Spinal cord (tissue), 10 donors: ENCODE measurements at places on chromosomes 1 and 21.
A peak's percentile ranks its signal among the peaks of the same experiment; 100 is the strongest.

DNA sequence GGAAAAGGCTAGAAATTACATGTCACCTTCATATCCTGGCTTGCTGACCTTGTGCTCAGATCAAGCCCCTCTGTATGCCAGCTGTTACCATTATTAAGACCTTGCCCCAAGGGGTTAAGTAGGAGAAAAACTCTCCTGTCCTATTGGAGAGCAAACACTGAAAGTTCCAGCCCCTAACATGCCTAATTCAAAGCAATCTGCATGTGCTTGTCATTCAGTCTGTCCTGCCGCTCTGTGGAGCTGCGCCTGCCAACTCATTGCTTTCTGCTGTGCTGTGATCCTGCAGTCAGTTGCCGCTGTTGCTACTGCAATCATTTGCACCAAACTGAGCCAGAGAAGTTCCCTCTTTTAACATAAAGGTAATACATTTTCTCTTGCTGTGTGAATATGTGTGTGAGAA, 113.4 kb downstream of the DISP1 start:
- DNase-seq: no peak

GRCh38 chr1:34907487-34908090, 21.9 kb downstream of the DLGAP3 start:
- DNase-seq: no peak

DNA sequence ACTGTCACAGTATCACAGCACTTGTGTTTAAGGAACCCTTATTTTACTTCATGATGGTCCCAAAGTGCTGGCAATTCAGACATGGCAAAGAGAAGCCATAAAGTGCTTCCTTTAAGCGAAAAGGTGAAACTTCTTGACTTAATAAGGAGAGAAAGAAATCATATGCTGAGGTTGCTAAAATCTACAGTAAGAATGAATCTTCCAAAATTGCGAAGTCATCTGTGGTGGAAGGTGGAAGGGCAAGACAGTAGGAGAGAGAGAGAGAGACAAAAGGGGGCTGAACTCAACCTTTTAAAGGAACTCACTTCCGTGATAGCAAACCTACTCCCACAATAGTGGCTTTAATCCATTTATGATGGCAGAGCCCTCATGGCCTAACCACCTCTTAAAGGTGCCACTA, 19.3 kb upstream of the AADACL3 start:
- DNase-seq: no peak

DNA sequence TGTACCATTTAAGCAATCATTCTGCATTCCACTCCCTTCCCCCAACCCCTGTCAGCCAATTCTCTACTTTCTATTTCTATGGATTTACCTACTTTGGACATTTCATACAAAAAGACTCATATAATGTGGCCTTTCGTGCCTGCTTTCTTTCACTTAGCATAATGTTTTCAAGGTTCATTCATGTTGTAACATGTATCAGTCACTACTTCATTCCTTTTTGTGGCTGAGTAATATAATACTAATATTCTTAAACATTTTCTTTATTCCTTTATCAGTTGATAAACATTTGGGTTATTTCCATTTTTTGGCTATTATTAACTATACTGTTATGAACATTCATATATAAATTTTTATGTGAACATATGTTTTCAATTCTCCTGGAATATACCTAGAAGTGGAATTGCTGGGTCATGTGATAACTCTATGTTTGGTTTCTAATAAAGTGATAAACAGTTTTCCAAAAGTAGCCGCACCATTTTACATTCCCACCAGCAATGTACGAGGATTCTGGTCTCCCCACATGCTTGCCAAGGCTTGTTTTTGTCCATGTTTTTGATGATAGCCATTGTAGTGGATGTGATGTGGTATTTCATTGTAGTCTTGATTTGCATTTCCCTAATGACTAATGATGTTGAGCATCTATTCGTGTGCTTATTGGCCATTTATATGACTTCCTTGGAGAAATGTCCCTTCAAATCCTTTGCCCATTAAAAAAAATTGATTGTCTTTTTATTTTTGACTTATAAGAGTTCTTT, 61.9 kb upstream of the GNG12 start:
- DNase-seq: no peak

GRCh38 chr1:239858057-239858456, 233.6 kb upstream of the FMN2 start:
- peak; percentile 39 for DNase-seq
